ENCODE measurements at places on chromosomes 13 and 19.

DNA sequence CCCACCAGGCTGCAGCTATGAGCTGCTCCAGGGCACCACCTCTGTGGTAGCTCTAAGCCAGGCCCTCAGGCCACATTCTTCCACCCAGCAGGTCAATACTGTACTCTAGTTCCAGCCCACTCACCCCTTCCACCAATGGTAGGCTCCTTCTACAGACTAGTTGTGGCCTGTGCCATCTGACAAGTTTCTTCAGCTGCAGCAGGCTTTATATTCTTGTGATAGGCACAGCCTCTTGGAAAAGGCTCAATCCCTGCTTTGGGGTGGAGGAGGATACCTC, 8.5 kb downstream of the MICU2 start:
- no peak for DNase-seq

GRCh38 chr19:23716792-23717191, 29.8 kb upstream of the ZNF675 start:
- DNase-seq, result no peak

DNA sequence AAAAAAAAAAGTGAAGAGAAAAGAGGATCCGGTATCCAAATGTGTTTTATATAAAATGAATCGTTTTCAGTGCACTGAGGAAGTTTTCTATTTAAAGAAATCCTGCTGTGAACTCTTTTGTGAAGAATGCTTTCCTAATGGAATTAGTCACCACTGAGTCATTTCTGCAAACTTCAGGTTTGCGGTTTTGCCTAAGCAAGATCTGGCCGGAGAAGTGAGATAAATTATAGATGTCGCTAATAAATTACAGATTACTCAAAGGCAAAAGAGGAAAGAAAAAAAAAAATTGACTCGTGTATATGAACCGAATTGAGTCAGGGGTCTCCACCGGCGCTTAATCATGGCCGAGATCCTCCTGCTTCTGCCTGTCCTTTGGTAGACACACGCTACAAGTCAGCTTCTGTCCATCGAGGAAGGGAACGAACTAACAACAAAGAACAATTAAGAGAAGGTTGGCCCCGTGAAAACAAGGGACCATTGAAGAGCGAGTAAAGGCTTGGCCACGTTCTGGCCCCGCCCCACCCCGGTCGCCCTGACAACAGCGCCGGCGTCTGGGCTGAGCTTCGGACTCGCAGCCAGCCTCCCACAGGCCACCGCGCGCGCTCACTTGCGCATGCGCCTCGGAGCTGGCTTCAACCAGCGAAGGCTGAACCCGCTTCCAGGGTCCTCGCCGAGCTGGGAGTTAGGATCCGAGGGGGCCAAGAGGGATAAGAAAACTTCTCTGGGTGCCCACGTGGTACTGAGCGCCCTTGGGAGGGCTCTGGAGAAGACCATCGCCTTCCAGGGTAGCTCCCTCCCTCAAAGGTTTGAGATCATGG, 33.0 kb upstream of the MRI1 start:
- DNase-seq, result peak; percentile 88

DNA sequence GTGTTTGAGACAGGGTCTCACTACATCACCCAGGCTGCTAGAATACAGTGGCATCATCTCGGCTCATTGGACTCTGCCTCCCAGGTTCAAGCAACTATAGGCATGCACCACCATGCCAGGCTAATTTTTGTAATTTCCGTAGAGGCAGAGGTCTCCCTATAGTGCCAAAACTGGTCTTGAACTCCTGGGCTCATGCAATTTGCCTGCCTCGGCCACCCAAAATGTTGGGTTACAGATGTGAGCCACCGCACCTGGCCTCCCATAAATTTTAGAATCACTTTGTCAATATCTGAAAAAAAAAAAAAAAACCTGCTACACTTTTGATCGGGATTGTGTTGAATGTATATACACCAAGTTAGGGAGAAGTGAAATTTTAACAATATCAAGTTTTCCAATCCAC, 11.9 kb upstream of the PLEKHF1 start:
- DNase-seq, result no peak

DNA sequence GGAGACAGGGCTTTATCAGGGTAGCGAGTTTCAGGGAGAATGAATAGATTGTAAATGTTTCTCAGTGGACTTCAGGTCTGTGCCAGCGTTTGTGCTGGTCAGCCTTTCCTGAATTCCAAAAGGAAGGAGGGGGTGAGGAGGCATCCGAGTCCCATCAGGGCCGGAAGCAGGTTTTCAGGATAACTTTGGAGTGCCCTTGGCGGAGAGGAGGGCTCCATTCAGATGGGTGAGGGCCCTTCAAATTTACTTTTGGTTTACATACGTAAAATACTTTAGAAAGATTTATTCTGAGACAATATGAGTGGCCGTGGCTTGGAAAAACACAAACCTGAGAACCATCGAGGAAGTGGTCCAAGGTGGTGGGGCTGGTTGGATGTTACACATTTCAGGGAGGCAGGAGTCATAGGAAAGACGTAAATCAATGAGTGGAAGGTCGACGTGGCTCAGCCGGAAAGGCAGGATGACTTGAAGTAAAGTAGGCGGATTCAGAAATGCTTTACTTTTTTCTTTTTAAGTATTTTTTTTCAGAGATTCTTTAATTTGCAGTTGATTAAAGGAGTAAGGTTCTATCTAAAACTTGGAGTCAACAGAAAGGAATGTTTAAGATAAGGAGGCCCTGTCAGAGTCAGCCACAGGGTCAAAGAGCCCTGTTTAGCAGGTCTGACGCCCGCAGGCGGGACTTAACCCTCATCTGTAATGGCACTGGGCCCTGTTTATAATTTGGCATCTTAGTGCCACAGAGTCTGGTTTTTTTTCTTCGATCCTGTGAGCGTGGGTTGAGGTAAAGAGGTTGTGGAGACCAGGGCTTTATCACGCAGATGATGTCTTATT, 32.8 kb downstream of the ATP11A start:
- no peak for DNase-seq

- no peak for DNase-seq
Measured at GRCh38 chr19:18418483-18419194, 559 bp upstream of the SSBP4 start.

- DNase-seq, result no peak
Measured at GRCh38 chr19:10553087-10553667, 9.5 kb downstream of the ATG4D start.

DNA sequence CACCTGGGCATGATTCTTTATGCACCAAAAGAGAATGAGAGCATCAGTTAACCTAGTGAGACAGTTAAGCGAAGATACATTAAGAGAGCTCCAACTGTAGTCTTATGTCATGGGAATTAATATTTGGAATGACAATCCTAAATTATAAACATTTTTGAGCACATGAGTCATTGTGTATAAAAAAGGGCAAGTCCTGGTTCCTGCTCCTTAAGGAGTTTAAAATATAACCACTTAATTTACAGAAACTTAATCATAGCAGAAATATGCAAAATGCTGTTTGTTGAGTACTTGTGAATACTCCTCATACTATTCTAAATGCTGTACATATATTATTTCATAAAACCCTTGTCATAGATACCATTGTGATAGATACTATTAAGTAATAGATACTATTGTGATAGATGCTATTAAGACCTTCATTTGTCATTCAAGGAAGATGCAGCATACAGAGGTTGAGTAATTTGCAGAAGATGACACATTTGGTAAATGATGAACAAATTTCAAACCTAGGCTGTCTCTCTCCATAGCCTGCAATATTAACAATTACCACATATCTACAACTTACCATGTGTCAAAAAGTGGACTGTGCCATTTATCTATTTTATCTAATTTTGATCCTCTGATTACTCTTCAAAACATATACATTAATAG, 301.0 kb downstream of the TBC1D4 start:
- no peak for DNase-seq

GRCh38 chr19:35715981-35716800, 1.6 kb upstream of the KMT2B start:
- no peak for DNase-seq

- DNase-seq, result no peak
Measured at GRCh38 chr13:80442609-80443008, 101.7 kb upstream of the SPRY2 start.

Data from HL-60 (cell line).